ENCODE measurements at places on chromosomes 6 and 20. TPM values are rescaled to one million over a fixed set of nuclear protein-coding genes. Genes with fewer than 3 reads are reported as not detected.

UBE2C gene
- not detected for polyA plus RNA-seq

SEL1L2 gene
- 2.1 TPM for polyA plus RNA-seq

ZNF334 gene
- polyA plus RNA-seq, result 10.5 TPM

SIGLEC1 gene
- polyA plus RNA-seq, result not detected

MAS1 gene
- not detected for polyA plus RNA-seq

HLA-DPB1 gene
- polyA plus RNA-seq, result 112 TPM

PKIB gene
- polyA plus RNA-seq, result 177 TPM
